Stimulated activated CD4-positive, alpha-beta T cell treated with anti-CD3 and anti-CD28 coated beads, Interleukin-4, amount 100 ng/mL, for 1 hour (primary cell): ENCODE measurements at places on chromosomes 7 and 10.

- DNase-seq = no peak
These were observed 836 bp downstream of the ENO4 start for GRCh38 chr10:116850058-116850611.

DNA sequence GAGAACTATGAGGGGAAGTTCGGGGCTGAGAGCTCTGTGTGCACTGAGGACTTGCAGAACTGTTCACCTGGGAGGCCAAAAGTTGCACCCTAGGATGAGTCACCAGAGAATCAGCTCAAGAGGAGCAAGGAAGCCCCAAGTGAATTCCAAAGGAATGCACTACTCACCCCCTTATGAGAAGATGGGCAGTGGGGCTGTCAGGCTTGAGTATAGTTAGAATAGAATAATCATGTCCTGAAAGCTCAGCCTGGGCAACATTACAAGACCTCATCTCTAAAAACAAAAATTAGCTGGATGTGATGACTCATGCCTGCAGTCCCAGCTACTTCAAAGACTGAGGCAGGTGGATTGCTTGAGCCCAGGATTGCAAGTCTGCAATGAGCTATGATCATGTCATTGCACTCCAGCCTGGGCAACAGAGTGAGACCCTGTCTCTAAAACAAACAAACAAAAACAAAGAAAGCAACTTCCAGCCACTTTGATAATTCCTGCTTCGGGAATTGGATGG lies 30.0 kb downstream of the MAP3K8 start:
- no peak for DNase-seq

GRCh38 chr10:17344206-17344605 lies 110.2 kb downstream of the ST8SIA6 start:
- no peak for DNase-seq

GRCh38 chr10:6888434-6888833 lies 308.4 kb upstream of the PRKCQ start:
- no peak for DNase-seq

DNA sequence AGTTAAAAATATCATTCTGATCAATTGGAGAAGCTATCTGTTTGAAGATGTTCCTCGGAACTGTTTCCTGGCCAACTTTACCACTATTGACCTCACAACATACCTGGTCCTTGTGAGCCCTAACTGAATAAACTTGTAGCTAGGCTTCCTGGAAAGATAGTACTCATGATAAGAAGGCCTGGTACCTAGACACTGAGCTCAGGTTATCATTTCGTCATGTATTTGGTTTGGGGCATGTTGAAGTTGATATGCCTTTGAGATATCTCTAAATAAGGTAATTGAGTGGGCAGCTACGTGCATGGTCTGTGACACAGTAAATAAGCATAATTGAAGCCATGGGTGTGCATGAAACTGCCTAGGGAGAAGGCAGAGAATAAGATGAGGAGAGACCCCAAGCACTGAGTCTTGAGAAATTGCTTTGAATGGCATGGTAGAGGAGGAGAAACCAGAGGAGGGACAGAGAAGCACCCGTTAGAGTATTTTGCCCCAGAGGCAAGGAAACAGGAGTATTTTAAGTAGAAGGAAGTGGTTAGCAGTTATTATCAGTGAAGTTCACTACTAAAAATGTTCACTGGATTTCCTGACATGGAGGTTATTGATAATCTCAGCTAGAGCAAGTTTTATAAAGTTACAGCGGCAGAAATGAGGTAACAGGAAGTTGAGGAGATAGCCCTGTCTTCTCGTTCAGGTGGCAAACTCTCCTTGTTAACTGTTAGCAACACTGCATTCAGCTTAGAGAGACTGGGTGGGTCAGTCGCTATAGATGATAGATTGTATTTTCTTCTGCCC lies 55.6 kb downstream of the CC2D2B start:
- DNase-seq = no peak

- no peak for DNase-seq
These were observed 31.7 kb downstream of the ITIH2 start for GRCh38 chr10:7734821-7735220.

- no peak for DNase-seq
These were observed 2.8 kb downstream of the CAMK2G start for GRCh38 chr10:73871295-73872189.

DNA sequence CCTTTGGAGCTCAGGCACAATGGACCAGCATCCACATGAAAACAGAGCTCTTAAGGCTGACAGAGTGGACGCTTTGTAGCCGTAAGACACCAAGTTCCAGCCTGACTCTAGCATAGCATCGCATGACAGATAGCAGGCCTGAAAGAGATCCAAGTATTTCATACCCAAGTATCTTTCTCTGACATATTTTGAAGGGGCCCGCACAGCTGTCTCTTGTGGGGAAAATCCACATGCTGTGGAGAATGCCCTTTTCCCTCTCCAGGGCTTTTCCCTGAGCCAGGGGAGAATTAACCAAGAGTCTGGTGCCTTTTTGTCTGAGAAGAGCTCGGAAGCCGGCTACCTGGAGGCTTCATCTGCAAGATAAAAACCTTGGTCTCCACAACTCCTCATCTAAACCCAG lies 51.0 kb downstream of the CFAP46 start:
- no peak for DNase-seq

GRCh38 chr10:21740989-21741388 lies 207.0 kb downstream of the MLLT10 start:
- DNase-seq = no peak

GRCh38 chr7:1473864-1474512 lies 14.7 kb upstream of the MICALL2 start:
- peak; percentile 90 for DNase-seq

- DNase-seq = no peak
These were observed 65.7 kb downstream of the PWWP2B start for GRCh38 chr10:132462463-132463332.

GRCh38 chr7:70494225-70495032 lies 637.5 kb upstream of the GALNT17 start:
- DNase-seq = no peak
